Amniotic stem cell (primary cell): ENCODE measurements at places on chromosomes 5 and 9.

DNA sequence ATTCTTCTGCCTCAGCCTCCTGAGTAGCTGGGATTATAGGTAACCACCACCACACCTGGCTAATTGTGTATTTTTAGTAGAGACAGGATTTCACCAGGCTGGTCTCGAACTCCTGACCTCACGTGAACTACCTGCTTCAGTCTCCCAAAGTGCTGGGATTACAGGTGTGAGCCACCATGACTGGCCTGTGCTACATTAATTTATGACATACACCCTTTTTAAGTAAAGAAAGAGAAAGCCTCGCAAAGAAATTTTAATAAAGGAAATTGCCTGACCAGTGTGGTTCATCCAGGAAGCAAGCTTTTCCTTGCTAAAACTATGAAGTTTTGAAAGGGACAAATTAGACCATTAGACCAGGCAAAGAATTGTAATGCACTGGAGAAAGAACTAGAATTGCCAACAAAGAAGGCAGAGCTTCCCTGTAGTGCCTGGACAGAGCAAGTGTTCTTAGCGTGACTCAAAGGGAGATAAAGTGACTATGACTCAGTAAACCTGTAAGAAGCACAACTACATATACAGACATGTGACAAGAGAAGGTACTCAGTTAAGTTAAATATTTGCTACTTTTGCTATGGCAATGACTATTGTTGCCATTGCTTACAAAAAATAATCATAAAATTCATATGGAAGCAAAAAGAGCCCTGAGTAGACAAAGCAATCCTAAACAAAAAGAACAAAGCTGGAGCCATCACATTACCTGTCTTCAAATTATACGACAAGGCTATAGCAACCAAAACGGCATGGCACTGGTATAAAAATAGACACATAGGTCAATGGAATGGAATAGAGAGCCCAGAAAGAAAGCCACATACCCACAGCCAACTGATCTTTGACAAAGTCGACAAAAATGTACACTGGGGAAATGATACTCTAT, 54.6 kb downstream of the FYB1 start:
- no peak for DNase-seq

DNA sequence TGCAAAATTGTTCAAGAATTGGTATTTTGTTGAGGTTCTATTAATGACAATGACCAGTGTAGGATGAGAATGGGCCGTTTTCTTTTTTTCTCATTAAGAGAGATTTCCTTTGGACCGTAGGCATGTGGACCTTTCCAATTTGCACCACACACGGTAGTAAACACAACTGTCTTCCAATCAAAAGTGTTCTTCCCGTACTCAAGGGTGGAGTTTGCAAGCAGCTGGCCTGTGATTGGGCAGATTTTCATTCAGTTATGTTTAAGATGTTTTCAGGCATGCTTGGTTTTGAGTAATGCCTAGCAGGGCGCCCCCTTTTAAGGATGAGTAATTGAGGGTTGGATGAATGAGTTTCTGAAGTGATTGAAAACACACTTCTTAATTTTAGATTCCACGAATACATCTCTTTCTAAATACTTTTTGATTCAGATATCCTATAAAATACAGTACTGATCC, 2.5 kb downstream of the KDM3B start:
- DNase-seq = peak; percentile 43

GRCh38 chr5:53478411-53479044, 1.9 kb upstream of the FST start:
- DNase-seq = peak; percentile 34

DNA sequence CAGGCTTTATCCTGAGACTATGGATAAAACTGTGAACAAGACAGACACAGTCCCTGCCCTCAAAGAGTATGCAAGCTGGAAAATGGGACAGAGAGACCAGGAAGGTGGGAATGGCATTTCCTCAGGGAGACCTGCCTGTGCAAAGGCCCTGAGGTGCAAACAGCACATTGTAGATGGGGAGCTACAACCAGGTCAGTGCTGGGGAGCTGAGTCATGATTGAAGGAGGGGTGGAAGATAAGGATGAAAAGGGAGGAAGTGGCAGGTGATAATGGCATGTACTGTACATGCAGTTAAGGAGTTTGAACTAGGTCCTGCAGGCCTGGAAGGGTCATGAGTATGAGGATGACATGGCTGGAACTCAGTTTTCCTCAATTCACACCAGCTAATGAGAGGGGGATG, 75.5 kb upstream of the BOD1 start:
- no peak for DNase-seq

- no peak for DNase-seq
Observed at GRCh38 chr5:134887593-134888159, 13.5 kb downstream of the TXNDC15 start.

DNA sequence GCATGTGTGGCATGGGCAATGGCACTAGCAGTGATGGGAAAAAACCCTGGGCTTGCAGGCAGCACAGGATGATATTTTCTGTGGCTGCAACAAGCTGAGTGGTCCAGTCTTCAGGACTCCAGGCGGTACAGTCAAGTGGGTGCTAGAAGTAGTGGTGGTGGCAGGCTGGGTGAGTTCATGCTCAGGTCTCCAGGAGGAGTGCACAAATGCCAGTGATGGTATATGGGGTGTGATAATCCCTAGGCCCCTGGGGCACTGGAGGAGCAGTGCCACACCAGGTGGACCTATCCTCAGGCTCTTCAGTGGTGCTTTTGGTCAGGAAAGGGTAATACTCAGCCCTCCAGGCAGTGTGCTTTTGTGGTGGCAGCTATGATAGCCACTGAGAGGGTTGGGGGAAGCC, 496.4 kb downstream of the PRR16 start:
- DNase-seq = no peak

DNA sequence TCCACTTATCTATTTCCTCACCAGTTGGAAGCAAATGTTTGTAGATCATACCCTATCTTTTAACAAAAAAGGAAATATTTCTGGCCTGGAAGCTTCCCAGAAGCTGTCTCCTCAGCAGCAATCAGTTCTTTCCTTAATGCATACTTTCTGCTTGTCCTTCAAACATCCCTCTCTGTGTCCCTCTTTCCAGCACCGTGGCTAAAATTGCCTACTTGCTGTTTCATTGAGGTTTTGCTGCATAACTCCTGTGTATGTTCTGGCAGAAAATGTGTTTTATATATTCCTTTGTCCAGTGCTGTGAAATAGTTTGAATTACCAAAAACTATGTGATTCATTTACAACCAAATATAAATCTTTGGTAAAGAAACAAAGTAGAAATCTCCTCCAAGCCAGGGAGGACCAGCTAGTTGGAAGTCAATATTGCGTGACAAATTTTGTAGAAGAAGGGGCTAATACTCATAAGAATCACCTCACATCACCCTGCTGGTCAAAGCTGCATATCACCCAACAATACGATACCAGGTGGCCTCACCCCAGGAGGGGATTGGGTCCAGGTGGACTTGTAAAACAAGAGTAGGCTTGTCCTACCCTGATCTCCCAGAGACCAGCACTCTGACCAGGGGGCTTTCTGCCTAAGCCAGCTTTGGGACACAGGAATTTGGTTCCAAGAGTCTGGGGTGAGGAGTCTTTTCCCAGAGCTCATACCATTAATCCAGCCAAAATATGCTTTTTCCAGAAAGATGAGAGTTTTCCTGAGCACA, 198.4 kb upstream of the SNX2 start:
- no peak for DNase-seq

- DNase-seq = no peak
Observed at GRCh38 chr9:137685035-137685740, 66.4 kb downstream of the EHMT1 start.

- no peak for DNase-seq
Observed at GRCh38 chr5:72160959-72161358, 53.7 kb downstream of the MAP1B start.

DNA sequence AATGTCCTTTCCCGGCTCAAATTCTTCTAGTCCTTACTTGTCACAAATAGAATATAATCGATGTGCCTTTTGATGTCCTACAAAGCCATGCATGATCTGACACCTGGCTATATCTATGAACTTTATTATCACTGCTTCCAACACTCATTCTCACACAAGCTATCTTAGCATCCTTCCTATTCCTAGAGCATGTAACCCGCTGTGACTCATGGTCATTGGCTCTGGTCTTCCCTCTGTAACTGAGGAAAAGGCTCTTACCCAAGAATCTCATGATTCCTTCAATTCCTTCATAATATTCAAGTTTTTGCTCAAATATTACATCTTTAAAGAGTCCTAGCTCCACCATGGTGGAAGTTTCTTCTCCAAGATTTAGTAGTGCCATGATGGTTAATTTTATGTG, 480.0 kb upstream of the PAPPA start:
- DNase-seq = peak; percentile 21

DNA sequence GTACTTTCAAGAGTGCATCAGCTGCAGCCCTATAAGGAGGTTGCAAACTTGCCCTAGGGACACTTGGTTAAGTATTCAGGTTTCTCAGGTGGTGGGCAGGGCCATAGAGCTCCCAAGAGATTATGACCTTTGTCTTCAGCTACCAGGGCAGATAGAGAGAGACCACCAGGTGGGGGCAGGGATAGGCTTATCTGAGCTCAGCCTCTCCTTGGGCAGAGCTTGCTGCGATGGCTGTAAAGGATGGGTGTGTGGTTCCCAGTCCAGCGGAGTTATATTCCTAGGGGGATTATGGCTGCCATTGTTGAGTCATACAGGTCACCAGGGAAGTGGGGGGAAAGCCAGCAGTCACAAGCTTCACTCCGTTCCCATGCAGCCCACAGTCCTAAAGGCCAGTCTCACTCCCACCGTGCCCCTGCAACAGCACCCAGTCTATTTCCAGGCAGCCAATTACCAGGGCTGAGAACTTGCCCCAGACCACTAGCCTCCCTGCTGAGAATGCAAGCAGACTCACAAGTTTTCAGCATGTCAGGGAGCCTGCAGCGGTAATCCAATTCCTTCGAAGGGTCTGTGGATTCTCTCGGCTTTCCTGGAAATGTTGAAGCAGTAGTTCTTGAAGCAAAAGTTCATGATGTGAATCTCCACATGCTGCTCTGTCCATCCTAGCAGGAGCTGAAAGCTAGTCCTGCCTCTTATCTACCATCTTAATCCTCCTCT, 151.5 kb downstream of the SLC12A2 start:
- DNase-seq = no peak

DNA sequence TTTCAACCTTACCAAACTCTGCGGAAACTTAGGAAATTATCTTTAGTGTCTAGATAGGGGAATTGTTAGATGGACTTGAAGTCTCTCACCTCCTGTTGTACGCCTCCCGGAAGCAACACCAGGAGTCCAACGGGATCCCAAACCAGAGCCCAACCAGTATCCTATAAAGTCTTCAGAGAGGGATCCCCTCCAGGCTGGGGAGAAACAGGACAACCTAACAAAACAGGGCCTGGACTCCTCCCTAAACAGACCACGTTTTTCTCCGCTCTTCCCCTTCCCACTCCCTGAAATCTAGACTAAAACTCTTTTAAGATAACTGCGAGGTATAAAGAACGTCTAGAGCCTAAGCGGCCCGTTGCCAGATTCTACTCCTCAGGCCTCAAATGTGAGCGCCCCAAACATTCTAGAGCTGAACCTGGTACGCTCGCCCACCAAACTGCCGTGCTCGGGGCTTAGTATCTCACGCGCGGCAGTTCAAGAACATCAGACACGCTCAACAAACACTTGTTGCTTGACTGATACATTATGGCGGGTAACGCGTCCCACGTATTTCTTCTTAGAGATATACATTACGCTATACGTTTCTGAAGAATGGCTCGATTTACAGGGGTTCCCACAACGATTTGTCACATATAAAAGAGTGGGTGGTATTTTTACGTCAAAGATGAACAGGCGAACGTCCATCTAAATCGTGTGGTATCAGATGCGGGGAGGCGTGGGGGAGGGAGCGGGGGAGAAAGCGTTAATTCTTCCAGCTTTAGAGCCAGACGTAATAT, 663 bp upstream of the SMIM27 start:
- DNase-seq = peak; percentile 13

DNA sequence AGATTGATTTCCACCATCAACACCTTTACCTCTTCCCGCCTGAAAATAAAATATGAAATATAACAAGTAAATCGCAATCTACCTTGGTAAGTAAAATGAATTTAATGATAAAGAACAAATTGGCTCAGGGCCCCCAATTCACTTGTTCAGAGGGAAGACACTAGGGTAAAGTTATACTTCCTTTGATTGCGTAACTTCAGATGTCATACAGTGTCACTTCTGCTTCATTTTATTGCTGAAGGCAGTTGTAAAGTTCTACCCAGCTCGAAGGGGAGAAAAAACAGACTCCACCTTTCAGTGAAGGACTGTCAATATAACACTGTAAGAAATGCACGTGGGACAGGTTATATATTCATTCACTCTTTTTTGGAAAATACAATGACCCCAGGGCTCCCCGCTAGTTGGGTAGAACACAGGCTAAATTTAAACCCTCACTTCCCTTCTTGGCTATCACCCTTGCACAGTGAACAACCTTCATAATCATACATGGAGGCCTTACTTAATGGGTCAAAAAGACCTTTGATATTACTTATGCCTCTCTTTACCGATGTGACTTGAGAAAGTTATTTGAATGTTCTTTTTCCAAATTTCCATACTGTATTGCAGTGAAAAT, 848.8 kb downstream of the MAT2B start:
- DNase-seq = no peak

DNA sequence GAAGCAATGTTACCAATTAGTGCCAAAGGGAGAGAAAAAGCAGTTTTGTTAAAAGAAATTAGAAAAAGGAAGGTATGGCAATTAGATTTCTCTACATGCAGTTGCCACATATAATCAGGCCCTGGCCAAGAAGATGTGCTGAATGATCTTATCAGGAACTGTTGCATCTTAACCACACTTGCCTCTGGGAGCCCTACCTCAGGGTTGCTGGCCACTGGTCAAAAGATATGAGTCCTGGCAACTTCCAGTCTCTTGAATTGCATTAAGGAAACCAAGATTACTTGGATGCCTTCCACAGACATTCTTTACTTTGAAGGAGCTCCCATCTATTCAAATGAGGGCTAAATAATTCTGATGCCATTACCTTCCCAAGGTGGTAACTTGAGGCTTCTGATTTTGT, 60.4 kb downstream of the TNC start:
- no peak for DNase-seq

DNA sequence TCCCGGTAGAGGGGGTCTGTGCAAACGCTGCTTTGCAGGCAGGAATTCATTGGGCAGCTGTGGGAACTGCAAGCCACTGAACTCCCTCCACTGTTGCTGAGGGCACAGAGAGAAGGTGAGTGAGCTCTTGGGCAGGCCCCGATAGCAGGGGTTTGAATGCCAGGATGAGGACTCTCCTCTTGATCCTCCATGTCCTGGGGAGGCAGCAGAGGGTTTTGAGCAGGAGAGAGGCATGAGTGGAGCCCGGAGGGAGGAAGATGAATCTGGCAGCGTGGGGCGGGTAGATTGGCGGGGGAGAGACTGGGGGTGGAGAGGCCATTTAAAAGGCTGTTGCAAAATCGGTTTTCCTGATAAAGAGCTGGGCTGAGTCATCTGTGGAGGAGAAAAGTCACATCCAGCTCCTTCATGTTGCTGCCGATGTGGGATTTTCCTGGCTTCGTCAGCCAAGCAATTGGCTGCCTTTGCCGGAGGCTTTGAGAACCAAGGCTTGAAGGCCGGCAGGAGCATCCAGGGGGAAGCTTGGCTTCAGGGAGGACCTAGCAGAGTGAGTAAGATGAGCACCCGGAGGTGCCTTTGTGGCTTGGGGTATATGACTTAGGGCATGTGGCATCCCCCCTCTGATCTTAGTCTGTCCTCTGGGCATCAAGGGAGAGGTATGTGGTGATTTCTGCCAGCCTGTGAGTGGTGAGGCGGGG, at the start of gene SYNPO:
SYNPO (plus strand) TSS at position 350 of the 695 bp plus-strand sequence. CDS start 7,616 bp downstream, outside the sequence.
- DNase-seq = peak; percentile 94

- DNase-seq = no peak
Observed at GRCh38 chr5:81971111-81971711, 612 bp upstream of the ATG10 start.

GRCh38 chr5:107887166-107887943, 216.6 kb upstream of the EFNA5 start:
- no peak for DNase-seq

GRCh38 chr5:61254969-61255555, 77.0 kb upstream of the ZSWIM6 start:
- no peak for DNase-seq
